ENCODE measurements at places on chromosomes 16 and 17.

DNA sequence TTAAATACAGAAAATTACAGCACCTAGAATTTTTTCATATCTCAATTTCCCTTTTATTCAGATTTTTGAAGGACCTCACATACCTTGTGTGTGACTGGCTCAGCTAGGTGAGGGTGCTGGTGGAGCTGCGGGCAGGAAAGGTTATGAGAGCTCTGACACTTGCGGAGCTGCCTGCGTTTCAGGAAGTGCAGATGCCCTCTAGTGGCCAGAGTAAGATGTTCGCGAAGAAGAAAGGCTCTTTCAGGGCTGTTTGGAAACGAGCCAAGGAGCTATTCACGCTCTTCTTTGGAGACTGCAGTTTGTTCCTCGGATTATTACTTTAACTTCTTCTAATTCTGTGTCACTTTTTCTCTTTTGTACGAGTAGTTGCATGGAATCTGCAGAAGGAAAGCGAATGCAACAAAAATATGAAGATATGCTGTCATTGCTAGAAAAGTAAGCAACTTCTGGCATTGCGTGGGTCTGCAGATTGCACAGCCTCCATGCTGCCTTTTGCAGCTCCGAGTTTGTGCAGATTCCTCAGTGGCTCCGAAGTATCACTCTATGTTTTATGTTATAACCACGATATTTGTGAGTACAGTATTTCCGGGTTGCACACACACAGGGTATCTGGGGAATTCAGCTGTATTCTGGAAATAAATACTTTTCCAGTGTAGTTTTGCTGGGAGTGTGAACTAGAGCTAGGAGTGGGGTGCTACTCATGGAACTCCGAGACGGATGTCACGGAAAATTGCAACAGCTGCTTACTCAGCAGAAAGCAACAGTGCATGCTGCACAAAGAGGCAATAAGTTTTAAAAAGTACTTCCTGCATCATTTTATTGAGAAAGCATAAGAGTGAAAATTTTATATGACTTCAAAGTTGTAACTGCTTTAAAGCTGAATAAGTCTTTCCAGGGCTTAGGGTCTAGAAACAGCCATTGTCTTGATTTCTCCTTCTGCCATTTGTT, 46.3 kb downstream of the DNAH9 start:
- peak; percentile 6 for DNase-seq

- DNase-seq: no peak
These were observed 84.8 kb upstream of the CREBBP start for GRCh38 chr16:3965306-3965705.

DNA sequence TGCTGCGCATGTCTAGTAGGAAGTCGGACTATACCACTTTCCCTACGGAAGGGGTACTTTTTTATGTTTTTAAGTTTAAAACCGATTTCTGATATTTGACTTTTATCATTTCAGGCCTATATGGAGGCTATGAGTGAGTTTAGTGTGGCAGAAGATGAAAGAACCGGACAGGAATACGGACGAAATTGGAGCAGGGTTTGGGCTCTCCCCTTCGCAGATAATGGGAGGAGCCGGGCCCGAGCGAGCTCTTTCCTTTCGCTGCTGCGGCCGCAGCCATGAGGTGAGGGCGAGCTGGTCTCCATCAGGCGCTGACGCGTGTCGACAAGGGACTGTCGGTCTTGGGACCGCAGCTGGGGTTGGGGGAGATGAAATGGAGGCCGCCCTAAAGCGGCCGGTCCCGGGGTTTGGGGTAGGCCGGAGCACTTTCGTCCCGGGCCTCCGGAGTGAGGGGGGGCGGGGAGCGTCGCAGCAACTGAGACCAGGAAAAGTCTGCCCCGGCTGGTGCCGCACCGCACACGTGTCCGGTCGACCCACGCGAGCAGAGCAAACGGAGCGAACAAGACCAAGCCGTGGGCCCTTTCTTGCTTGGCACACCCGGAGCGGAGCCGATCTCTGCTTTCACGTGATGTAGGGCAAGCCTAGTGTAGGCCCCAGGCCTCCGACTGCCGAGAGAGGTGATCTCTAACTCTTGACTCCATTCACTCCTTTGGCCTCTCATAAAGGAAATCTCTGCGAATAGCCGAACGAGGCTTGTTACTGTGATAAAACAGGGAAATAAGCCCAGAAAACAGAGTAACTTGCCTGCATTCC, at the start of gene RPL19:
Gene RPL19, plus strand, starts transcription at position 214 of the 810 bp plus-strand sequence. Its CDS starts 62 bp downstream, at position 276.
- peak; percentile 72 for DNase-seq

GRCh38 chr16:72848759-72849664, 198.9 kb downstream of the ZFHX3 start:
- DNase-seq: peak; percentile 82

- peak; percentile 20 for DNase-seq
These were observed 7.8 kb upstream of the RNASEK start for GRCh38 chr17:7004398-7005253.

- DNase-seq: no peak
These were observed 23.5 kb downstream of the TBX4 start for GRCh38 chr17:61475726-61476125.

GRCh38 chr17:9022573-9023391, 1.5 kb downstream of the NTN1 start:
- DNase-seq: no peak

- DNase-seq: no peak
These were observed 37.8 kb downstream of the OR1D5 start for GRCh38 chr17:3025421-3026124.

DNA sequence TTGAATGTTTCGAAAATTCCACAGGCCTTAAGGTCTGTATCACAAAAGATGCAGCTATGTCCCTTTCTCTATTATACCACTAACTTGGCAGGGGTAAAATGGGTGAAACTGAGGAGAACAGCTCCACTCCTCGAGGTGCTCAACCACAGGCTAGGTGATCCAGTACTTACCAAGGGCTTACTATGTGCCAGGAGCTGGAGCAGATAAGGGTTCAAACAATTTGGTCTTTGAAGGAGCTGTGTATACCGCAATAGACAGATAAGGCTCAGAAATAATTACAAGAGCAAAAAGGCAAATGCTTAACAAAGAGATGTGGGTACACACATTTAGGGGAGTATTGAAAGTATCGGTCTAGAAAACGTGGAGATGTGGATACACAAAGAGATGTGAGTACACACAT, 1.5 kb downstream of the XPO6 start:
- no peak for DNase-seq

- no peak for DNase-seq
These were observed 24.9 kb upstream of the CACNG4 start for GRCh38 chr17:66939461-66940114.

DNA sequence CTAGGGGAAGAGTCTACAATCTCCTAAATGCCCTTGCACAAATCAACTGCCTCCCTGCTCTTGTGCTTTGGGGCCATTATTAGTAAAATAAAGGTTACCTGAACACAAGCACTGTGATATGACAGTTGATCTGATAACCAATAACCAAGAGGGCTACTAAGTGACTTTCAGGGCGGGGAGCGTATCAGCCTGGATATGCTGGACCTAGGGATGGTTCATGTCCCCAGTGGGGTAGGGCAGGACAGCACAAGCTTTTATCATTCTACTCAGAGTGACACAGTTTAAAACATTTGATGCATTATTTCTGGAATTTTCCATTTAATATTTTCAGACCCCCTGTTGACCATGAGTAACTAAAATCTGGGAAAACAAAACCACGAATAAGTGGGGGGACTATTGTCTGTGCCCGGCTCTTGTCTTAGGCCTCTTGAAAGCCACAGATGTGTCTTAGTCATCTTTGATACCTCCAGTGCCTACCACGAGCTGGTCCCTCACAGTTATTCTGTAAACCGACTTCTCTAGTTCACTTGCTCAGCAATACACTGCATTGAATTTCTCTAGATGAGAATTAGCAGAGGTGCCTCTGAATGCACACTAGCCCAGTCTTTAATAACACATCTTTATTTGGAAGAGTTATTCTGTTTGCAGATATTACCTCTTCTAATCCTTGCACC, 94.6 kb upstream of the DHX40 start:
- no peak for DNase-seq

- DNase-seq: no peak
These were observed 17.9 kb downstream of the C1QTNF1 start for GRCh38 chr17:79041723-79042420.

GRCh38 chr16:79411357-79411756, 189.2 kb downstream of the MAF start:
- no peak for DNase-seq

- DNase-seq: no peak
These were observed 22.3 kb upstream of the MEIOC start for GRCh38 chr17:44633998-44634397.

DNA sequence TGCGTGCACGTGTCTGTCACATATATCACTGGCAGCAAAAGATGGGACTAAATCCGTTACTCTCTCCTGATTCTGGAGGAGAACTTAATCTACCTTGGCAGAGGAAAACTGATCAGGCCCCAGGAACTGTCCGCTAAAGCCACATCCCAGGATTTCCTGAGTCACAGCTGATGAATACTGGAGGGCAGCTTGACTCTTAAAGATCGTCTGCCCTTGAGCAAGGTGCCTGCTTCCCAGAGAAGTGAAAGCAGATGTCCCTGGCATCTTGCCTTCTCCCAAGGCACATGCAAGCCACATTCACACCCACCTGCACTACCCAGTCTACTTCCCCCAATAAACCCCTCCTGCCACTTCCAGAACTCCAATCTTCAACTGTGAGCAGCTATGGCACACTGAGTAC, 99.8 kb downstream of the CPPED1 start:
- DNase-seq: no peak

DNA sequence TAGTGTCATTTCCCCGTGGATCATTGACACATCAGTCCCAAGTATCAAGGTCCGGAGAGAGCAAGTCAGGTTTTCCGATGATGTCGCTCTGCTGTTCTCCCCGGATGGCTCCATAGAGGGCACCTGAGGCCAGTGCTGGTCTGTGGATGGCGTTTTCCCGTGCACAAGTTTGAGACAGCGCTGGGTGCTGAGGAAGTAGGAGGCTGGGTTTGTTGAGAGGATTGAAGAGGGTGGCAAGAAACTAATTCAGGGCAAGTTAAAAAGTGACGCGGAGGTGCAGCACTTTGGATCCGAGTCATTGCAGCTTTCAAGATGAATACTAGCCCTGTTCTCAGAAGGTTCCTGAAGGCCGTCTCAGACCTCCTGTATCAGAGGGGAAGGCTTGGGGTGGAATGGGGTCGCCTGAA, 7.7 kb downstream of the NUBP1 start:
- DNase-seq: no peak

- no peak for DNase-seq
These were observed 21.6 kb downstream of the CCDC182 start for GRCh38 chr17:57723427-57724025.

DNA sequence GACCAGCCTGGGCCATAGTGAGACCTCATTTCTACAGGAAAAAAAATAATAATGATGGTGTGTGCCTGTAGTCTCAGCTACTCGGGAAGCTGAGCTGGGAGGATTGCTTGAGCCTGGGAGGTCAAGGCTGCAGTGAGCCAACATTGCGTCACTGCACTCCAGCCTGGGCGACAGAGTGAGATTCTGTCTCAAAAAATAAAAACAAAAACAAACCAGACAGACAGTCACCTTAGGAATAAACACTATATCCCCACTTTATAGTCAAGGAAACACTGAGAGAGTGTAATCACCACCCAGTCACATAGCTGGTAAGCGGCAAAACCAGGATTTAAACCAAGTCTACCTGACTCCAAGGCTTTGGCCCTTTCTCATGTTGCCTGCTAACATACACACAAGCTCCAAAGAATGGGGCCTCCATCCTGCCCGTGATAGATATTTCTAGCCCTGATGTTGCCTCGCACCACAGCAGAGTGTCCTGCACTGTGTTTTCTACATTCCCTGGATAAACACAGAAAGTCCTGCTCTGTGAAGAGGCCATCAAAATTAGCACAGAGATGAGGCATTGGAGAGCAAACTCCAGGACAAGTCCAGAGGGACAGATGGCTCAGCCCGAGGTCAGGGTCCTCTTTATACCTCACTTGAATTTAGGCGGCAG, 66.1 kb upstream of the SMURF2 start:
- no peak for DNase-seq

- no peak for DNase-seq
These were observed 34.2 kb downstream of the CDH13 start for GRCh38 chr16:82660966-82661365.

DNA sequence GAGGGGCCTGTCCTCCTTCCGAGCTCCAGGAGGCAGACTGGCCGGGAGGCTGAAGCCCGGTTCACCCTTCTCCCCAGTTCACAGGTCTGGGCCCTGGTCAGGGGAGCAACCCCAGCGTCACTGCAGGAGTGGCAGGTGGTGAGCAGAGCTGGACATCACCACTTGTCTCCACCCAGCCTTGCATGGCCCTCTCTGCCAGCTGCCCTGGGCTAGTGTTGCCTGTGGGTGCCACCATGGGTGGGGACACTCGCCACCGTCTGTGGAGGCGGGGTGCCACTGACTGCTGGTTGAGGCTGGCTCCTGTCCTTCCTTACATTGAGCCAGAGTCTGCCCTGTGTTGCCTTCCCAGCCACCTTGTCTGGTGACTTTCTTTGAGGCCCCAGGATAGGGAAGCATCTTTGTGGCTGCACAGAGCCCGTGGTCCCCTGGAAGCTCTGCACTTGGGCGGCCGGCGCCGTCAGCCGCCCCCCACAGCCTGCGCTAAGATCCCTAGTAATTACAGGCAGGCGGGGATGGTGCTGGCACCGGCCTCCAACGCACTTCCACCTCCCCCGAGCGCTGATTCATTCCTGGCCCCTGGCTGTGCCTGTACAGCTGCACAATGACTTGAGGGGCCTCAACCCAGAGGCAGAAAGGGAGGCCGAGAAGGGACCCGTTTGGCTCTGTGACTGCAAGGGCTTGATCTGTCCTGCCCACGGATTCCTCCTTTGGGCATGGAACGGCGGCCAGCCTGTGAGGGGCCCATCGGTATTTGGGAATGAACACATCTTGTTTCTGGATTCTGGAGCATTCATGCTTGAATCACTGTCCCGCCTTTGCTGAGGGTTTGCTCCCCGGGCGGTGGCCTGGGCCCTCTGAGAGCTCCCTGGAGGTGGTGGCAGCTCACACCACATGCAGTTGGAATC, 5.2 kb downstream of the BAIAP2 start:
- peak; percentile 51 for DNase-seq

DNA sequence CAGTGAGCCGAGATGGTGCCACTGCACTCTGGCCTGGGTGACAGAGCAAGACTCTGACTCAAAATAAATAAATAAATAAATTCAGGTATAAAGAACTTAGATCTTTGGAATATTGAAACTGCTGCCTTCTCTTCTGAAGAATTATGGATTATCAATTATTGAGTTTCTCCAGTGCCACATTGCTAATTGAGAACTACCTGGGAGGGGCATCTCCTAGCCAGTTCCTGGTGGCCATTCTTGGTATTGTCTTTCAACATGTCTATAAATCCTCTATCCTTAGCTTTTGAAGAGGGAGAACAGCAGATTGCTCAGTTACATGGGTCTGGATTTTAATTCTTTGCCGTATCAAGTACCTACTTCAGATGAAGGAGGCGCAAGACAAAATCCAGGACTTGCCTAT, 29.2 kb downstream of the CALCOCO2 start:
- DNase-seq: no peak

- no peak for DNase-seq
These were observed 20.8 kb upstream of the ZNF423 start for GRCh38 chr16:49876716-49877129.

Measured in amniotic stem cell (primary cell).